Cerebellar cortex (tissue), 1 donor: ENCODE measurements at places on chromosomes 4 and X.

GRCh38 chr4:145681956-145682355 is 2.0 kb downstream of the C4orf51 start:
- DNase-seq = no peak

- DNase-seq = peak; percentile 15
These were observed 1.9 kb downstream of the SEC24D start for GRCh38 chr4:118834070-118834469.

DNA sequence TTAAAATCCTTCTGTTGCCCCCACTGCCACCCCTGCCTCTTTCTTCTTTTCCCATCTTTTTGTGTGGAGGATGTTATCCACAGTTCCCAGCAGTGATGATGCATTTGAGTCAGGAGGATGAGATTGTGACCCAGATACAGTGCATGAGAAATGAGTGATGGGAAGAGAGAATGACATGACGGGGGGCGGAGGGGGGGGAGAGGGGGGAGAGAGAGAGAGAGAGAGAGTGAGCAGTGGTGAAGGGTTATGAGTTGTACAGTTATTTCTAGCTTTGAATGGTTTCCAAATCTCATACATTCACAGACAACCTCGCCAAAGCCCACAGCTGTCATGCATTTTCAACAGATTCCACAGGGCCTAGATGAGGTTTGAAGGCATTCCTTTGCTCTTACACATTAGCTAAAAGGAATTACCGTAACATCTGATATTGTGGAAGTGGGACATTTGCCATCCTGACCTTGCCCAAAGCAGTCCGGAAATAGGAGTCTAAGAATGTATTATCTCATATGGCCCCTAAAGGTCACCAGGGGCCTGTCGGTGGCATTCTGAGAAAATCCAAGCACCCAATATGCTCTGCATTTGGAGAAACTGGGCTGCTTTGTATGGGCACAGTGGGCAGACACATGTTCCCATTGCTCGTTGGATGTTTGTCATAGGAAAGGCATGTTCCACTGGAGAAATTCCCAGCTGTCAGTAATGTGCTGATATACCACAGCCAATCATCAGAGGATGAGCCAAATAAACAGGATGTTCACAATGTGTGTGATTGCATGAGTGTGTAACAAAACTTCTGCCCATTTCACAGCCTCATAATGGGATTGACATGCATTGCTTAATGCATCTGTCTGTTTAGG is 435.8 kb downstream of the SPRY1 start:
- peak; percentile 72 for DNase-seq

GRCh38 chr4:26330186-26330787 is 9.5 kb downstream of the RBPJ start:
- DNase-seq = peak; percentile 88

GRCh38 chr4:158722917-158723793 is at the start of gene PPID:
TSS of gene PPID (minus strand) at chr4:158723396. CDS start at chr4:158723288, 108 bp downstream.
- peak; percentile 84 for DNase-seq

DNA sequence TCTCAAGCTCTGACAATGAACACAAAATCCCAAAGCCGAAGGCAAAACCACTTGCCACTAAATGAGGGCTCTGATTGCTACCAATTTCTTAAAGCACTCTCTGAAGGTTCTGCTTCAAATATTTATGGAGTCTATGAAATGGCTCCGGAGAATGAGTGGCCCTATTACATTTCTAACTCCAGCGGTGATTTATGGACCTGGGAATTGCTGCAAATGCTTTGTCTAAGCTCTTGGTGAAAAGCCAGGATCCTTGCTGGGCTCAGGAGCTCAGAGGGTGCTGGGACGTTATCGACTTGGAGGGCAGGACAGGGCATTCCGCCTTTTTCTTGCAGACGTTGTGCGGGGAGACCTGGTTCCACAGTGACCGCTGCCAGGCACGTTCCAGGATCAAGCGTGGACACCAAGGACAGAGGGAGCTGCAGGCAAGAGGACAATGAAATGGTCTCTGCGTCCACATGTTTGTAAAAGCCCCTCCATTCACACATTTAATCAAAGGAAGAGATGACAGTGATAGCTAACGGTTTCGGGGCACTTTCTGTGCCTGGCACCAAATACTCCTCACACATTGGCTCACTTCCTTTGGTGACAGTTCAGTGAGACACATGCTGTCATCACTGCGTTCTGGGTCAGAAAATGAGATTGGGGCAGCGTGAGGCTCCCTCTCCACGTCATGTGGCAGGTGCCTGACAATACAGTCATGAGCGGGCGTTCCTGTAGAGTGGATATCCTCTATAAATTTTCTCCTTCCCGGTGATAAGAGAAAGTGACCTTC is 58.8 kb downstream of the C4orf50 start:
- DNase-seq = no peak

DNA sequence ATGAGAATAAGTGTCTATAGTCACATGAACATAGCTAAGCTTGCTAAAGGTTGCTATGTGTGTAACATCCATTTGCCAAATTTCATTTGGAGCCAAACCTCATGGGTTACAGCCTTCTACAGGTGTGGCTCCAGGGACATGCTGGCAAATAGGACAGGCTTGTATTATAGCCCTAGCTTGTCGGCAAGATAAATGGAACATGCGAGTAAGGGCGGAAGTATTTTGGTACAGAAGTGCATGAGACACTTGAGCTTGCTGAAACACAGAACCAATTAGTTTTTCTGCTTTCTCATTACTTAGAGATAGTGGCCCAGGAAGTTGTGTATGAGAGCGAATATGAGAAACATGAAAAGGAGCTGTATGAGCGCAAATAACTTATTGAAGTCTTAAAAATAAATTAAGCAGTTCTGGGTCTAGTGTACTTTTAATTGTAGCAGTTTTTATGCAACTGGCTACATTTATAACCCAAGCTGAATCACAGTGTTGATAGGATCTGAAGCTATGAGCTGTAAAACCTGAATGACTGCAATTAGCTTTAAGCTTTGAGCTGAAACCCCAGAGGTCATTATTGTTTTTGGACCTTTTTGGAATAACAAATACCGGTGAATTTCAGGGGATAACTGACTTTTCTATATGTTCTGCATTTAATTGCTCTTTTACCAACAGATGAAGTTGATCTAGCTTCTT is 64.6 kb downstream of the KDM5C start:
- DNase-seq = no peak

- DNase-seq = no peak
These were observed 2.8 kb downstream of the SH3D19 start for GRCh38 chr4:151322570-151322969.

GRCh38 chrX:3345281-3346191 is 916 bp downstream of the MXRA5 start:
- DNase-seq = no peak

GRCh38 chr4:186688150-186688943 is 35.3 kb downstream of the FAT1 start:
- DNase-seq = no peak

DNA sequence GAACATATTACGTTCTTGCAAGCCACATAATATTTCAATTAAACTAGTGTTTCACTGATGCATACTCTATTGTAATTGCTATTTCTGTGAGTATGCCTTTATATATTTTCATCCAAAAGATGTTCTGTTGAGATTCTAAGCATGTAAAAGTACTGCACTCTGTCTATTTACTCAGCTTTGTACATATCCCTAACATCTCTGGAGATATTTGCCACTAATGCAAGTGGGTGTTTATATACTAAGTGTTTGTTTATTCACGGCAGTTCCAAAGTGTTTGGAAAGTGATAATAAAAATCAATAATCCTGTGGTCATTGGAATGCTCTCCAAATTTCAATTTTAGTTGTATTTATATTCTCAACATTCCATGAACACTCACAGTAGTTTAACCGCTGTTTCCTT is 1989.0 kb downstream of the C4orf33 start:
- no peak for DNase-seq

GRCh38 chrX:22325096-22325495 is 52.4 kb downstream of the CBLL2 start:
- DNase-seq = no peak
